Stimulated activated CD8-positive, alpha-beta memory T cell treated with anti-CD3 and anti-CD28 coated beads, Interleukin-4, amount 100 ng/mL, for 24 hours (primary cell): ENCODE measurements at places on chromosomes 4 and X.

GRCh38 chr4:53511014-53511413 is 80.3 kb downstream of the LNX1 start:
- no peak for DNase-seq

- no peak for DNase-seq
These were observed 42.4 kb downstream of the PTTG2 start for GRCh38 chr4:38002451-38003071.

DNA sequence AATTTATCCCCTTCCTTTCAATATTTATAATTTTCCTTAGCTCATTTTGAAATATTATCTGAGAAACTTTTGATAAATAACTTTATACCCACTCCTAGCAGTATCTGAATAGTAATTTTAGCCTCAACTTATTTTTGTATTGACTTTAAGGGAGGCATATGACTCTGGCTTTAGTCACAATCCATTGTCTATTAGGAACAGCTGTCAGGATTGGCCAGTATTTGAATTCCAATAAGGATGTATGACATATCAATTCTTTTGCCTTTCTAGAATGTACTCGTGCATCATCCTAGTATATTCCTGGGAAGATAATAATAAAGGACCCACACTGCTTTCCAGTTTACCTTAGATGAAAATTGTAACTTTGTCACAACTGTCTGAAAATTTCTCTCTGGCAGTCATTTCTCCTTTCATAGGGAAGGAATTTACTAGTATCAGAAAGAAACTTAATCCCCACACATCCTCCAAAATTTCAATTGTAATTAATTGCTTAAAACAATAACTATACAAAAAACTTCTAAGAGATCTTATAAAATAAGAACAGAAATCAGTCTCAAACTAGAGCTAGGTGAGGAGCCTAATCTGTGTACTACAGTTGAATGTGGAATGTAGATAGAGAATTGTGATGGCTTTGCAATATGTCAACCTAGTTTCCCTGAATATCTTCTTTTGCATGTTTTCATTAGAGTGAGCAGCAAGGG is 121.0 kb upstream of the EPHA5 start:
- DNase-seq: no peak

- no peak for DNase-seq
These were observed 64.3 kb upstream of the CCDC160 start for GRCh38 chrX:134172588-134173259.
